NCI-H1436 treated with DMSO at 0.1 percent for 48 hours (cell line): ENCODE measurements at places on chromosomes 3 and 15.

- DNase-seq, result no peak
Observed at GRCh38 chr3:194072097-194072428, 63.9 kb upstream of the HES1 start.

GRCh38 chr3:120064641-120065040, 29.6 kb downstream of the GSK3B start:
- DNase-seq, result no peak

DNA sequence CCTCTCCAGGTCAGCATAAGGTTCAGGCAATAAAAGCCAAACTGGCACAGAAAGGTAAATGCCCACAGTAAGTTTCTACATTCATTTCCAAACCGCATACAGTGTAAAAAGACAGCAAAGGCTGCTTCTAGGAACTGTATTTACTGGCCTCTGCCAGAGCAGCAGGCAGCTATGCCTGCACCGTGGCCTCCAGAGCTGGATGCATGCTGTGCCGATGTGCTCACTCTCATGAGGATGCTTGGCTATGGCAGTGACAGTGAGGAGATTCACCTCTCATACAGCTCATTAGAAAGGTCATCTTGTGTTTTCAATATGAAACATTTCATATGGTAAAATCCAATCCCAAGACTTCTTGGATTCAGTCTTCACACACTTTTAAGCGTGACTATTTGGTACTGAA, 50.3 kb downstream of the UBP1 start:
- no peak for DNase-seq

GRCh38 chr3:30778933-30779332, 115.5 kb downstream of the GADL1 start:
- DNase-seq, result no peak

- DNase-seq, result no peak
Observed at GRCh38 chr3:99789011-99789721, 28.5 kb upstream of the CMSS1 start.

DNA sequence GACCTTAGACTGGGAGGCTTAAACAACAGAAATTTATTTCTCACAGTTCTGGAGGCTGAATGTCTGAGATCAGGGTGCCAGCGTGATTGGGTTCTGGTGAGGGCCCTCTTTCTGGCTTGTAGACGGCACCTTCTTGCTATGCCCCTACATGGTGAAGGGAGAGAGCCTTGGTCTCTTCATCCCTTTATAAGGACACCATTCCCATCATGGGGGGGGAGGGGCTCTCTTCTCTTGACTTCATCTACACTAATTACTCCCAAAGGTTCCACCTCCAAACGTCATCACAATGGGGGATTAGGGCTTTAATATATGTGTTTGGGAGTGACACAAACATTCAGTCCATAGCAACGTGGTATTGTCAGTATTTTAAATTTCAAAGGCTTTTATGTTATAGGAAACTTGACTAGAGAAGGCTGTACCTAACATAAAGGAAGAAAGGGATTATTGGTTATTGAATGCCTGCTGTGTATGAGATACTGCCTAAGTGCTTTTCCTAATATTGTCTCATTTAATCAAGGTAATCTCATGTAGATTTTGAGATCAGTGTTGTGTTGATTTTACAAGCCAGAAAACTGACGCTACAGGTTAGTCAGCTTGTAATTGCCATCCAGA, 20.9 kb downstream of the SYN2 start:
- DNase-seq, result no peak

DNA sequence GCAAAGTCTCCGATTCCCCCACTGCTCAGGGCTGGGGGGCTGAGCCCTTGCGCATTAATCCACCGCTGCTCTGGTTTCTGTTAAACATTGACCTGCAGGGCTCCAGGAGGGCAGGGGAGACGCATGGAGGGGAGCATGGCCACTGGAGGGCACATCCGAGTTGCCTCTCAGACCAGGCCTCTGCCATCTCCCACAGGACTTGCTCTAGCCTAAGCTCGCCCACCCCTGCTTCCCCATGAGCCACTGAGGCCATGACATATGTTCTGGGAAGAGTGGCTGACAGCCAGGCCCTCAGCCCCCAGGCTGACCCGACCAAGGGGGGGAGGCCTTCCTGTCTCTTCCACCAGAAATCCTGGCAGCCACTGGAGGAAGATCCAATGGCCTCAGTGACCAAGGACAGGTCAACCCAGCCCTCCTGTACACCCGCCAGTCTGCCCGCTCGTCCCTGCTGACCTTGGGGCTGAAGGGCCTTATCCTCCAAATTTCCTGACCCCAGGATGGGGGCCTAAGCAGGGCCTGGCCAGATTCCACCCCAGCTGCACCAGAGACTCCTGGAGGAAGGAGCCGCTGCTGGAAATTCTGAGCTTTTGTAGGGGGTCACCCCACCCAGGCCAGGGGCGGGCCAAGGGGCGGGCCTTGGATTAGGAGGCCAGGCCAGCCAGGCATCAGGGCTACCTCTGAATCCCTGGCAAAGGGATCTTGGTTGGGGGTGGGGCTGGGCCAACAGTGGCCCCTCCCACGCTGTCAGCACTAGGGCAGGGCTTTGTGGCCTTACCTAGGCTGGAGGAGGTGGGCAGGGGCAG, at the start of gene HYAL1:
Gene HYAL1 (minus strand): TSS at position 562 of the 803 bp plus-strand sequence. CDS start 618 bp downstream, outside the sequence.
- DNase-seq, result no peak

- DNase-seq, result no peak
Observed at GRCh38 chr3:177777699-177778098, 580.4 kb upstream of the TBL1XR1 start.
